ENCODE measurements at places on chromosomes 6 and 20.

DNA sequence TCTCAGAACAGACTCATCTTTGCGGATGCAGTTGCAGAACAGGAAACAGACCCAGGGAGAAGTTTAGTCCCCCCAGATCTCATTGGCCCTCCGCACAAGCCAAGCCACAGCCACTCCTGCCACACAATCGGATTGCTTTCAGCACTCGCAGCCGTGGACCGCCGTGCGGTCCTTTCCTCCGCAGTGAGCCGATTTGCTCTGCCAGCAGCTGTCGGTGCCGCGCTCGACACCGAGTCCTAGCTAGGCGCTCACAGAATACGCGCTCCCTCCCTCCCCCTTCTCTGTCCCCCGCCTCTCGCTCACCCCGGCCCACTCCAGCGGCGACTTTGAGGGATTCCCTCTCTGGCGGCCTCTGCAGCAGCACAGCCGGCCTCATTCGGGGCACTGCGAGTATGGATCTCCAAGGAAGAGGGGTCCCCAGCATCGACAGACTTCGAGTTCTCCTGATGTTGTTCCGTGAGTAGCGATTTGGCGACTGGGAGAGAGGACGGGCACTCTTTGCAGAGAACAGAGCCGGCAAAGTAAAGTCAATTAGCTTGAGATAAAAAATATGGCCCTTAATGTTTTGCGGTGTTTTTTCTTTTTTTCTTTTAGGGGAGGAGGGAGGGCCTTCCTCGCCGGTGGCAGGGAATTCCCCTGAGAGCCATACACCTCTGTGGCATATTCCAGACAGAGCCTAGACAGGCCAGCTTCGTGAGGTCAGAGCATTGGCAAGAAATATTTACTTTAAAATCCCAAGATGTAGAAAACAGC, at the start of gene LAMP5:
Gene LAMP5 (plus strand): TSS at position 130 of the 753 bp plus-strand sequence. CDS start 263 bp downstream, at position 393.
- DNase-seq: peak; percentile 75

- DNase-seq: no peak
Measured at GRCh38 chr6:113674075-113674474, 183.1 kb upstream of the MARCKS start.

GRCh38 chr20:33812152-33812849, 1.2 kb downstream of the CHMP4B start:
- DNase-seq: peak; percentile 32

DNA sequence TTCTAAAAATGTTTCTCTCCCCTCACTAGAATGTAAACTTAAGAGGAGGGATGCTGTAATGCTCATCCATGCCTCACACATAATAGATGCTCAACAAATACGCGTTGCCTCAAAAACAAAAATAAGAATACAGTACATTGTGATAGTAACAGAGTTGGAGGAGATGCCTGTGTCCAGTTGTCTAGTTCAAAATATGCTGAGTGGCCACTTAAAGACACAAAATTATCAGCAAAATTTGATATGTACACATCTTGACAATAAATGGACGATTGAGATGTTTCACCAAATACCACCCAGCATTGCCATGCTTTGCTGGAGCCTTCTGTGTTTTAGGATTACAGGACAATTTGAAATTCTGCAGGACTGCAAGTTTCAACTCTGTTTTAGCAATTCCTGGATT, 7.6 kb upstream of the EXOC2 start:
- no peak for DNase-seq

DNA sequence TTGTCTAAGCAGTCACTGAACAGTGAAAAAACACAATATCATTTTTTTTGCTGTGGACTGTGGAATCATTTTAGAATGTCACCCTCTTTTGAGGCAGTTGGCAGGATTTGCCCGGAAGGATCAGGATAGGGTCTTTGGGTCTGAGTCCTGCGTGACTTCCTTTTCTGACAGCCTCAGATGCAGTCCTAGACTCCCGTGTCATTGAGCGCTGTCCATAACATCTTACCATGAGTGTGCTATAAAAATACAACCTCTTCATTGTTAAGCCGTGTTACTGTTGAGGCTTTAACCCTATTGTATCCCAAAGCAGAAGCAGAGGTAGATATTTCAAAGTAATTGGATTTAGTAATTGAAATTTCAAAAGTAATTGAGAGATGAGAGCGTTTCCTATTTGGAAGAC, 30.6 kb downstream of the ARID1B start:
- DNase-seq: no peak

- peak; percentile 71 for DNase-seq
Measured at GRCh38 chr20:61387204-61387953, 135.3 kb downstream of the CDH4 start.
